Stimulated activated CD8-positive, alpha-beta memory T cell treated with anti-CD3 and anti-CD28 coated beads, Interleukin-15, amount 100 ng/mL, for 48 hours (primary cell): ENCODE measurements at places on chromosomes 7 and 10.

- DNase-seq: no peak
Observed at GRCh38 chr7:2934211-2934731, 90.2 kb upstream of the GNA12 start.

DNA sequence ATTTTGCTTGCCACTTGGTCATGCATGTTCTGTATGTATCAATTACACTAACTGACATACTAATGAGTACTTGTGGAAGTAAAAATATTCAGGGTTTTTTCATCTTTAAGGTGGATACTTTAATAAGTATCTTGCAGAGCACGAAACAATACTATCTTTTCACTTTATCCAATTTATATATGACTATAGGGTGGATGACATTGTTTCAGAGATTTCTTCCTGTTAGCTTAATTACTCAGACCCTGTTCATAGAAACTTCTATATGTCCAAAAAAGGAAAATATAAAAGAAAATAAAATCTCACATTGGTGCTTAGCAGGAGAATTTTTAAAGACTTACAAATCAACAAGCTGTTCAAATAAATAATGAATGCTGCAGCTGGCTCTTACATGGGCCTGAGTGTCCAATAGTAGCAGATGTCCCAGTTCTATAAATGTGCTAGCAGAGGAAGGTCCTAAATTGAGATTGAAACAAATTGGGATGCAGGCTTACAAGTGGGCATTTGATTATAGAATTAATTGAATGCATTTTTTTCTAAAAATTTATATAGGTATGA lies 91.5 kb upstream of the THSD7A start:
- no peak for DNase-seq

DNA sequence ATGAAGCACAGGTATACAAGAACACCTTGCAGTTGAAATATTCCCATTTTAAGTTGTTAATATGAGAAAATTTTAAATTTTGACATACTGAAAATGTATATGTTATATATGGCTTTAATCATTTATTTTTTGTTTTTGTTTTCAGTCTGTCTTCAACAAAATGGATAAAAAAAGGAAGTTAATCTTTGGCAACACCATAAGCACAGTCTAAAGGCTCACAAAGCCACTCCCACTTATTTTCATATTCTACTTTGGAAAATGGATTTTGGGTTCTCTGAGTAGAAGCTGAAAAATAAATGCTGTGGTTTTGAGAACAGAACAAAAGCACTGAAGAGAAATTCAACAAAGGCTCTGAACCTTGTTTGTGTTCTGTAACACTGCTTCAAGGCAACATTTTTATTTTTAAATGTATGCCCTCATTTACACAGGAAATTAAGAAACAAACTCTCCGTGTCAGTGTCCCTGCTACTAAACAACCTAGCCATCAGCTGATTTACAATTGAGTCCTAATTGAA lies 81.3 kb upstream of the LRRN3 start:
- no peak for DNase-seq

GRCh38 chr10:110411047-110411410 lies 86.7 kb upstream of the DUSP5 start:
- DNase-seq: no peak

DNA sequence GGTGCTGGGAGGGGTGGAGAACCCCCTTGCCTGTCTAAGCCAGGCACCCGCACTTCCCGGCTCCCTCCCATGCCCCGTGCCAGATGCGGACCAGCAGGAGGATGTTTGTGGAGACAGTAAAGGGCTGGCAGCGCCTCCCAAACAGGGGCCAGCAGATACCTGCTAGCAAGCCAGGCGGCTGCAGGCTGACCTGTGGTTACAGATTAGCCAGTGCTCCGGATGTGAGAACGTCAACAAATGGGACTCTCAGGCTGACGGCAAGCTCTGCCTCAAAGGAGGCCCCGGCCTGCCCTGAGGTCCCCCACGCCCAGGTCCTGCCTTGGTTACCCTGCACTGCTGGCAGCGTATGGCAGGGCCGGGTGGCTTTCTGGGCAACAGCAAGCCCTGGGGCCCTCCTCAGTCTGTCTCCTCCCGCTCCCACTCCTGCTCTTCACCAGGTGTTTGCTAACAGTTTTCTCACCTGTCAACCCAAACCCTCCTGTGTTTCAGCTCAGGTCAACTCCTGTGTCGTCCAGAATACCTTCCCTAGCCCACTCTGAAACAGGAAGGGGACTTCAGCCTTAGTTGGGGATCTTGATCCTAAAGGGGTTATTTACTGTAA lies 85.4 kb downstream of the NEURL1 start:
- DNase-seq: no peak

DNA sequence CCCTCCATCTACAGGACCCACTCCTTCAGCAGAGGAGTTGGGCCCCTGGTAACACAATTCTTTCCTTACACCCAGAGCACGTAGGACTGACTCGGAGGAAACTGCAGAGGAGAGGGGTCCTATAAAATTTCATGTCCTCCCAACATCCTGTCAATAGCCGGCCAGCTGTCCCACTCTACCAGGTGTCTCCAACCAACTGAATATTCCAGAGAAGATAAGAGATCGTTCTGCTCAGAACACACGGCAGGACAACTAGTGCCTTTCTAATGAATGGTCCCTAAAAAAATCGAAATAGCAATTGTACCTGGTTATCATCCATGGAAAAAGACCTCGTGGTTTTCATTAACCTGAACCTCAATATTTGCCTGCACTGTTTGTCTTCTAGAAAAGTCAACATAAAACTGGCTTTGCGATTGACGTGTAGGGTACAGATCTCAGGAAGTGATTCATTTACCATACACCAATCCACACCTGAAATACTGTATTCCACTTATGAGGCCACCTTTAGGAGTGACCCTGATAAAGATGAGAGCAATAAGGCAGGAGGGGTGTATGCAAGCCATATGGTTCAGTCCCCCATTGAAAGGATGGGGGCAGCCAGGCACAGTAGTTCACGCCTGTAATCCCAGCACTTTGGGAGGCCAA lies 111.7 kb downstream of the PARP12 start:
- DNase-seq: no peak

GRCh38 chr10:51000976-51001375 lies 73.3 kb upstream of the PRKG1 start:
- no peak for DNase-seq

- DNase-seq: no peak
Observed at GRCh38 chr7:30012757-30013156, 13.7 kb downstream of the FKBP14 start.

DNA sequence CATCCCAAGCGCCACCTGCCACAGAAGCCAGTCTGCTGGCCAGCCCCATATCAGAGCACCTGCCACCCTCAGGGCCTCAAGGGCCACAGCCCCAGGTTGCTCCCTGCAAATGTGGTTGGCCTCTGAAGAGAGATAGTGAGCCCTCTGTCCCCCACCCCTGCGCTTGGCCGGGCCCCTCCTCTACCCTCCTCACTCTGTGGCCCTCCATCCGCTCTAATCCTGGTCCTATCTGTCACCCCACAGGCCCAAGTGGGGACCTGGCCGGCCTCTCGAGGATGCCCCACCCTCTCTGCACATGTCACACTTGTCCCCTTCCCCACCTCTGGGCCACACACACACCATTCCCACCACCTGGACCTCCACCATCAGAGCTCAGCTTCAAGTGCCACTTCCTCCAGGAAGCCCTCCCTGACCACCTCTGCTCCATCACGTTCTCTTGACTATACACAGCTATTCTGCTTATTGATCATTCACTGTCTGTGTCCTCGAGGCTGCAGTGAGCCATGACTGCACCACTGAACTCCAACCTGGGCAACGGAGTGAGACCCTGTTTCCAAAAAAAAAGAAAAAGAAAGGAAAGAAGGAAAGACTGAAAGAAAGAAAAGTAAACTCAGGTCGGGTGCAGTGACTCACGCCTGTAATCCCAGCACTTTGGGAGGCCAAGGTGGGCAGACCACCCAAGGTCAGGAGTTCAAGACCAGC lies 42.4 kb downstream of the TNRC18 start:
- DNase-seq: no peak

DNA sequence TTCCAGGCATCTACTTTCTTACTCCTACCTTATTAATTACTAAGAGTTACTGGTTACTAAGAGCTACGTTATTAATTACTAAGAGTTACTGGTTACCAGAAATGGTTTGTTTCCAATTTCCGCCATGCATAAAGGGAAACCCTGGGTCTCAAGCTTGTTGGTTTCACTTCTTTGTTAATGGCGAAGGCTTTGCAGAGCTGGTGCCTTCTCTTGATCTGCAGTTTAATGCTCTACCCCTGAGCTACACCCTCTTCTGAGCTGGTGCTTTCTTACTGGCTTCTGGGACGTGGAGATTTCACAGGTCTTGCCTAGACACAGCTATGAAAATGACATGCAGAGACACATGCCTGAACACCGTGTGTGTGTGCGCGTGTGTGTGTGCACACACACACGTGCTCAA lies 560 bp downstream of the CPA4 start:
- DNase-seq: no peak

GRCh38 chr10:70340137-70340536 lies 42.3 kb downstream of the LRRC20 start:
- DNase-seq: no peak

DNA sequence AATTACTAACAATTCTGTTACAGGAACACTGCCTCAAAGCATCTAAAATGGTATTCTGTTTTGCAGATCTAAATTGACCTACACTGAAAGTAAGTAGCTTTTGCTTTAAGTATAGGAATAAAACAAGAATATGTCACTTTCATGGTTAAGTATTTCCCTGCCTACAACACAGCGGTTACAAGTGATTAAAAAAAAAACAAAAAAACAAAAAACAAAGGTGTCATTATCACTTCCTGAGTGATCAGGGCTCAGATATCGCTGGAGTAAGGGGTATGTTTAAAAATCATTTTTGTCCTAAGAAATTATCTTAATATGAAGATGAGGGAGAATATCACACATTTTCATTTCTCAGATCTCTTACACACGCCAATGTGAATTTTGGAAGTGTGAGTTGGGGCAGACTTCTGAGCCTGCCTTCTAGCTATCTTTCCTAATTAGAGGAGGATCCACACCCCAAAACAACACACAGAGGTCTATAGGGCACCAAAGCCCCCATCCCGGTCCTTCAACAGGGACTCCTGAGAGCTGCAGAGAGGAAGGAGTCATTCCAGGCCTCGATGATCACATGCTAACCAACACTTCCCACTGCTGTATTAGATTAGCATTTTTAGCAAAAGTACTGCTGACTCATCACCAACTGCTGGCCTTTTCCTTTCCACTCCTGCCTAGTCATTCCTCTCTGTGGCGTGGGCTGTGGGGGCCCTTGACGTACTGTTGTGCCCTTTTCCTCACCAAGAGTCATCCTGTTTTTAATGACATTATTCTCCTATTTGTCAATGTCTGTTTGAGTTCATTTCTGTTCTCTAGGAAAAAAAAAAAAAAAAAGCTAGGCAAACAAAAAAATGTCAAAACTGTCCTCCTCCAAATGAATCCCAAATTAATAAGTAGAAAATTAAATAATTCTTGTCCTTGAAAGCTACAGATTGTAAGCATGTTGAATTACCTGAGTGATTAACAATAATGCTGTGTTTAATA lies 31.2 kb downstream of the PRTFDC1 start:
- DNase-seq: peak; percentile 73

GRCh38 chr7:50711271-50712175 lies 71.2 kb downstream of the GRB10 start:
- no peak for DNase-seq

DNA sequence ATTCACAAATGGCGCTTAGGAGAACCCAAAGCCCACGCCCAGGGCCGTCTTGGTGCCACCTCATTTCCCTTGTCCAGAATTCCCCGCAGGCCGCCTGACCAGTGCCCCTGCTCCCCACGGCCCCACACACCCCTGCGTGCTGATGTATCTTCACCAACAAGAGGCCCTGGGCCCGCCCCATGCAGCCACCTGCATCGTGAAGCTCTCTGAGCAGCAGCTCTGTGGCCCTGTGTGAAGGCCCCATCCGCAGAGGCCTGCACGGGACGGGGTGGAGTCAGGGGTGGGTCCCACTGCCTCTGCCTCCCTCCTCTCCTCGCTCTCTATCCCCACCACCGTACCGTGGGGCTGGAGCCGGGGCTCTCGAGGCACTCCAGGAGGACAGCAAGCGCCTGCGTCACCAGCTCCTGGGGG lies 14.7 kb downstream of the BRAT1 start:
- DNase-seq: no peak

DNA sequence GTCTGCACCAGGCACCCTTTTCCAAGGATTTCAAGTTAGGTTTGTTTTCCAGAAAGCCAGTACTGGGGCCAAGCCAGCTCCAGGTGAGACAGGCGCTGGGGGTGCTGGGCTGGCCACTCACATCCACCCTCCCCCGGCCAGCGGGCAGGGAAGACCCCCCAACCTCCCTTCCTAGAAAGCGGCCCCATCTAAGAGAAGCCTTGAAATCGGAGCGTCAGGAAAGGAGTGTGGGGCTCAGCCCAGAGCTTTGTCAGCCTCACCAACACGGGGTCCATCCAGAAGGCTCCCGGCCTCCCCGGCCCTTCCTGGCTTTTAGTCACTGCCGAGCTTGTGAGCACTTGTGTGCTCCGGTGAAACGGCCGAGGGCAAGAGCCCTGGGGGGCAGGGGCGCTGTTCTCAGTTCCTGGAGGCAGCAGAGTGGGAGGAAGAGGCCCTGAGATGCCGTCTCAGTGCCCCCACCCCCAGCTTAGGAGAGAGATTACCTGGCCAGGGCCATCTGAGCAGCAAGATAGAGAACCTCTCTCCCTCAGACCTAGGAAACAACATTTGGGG lies 39.6 kb downstream of the PDGFA start:
- DNase-seq: no peak

DNA sequence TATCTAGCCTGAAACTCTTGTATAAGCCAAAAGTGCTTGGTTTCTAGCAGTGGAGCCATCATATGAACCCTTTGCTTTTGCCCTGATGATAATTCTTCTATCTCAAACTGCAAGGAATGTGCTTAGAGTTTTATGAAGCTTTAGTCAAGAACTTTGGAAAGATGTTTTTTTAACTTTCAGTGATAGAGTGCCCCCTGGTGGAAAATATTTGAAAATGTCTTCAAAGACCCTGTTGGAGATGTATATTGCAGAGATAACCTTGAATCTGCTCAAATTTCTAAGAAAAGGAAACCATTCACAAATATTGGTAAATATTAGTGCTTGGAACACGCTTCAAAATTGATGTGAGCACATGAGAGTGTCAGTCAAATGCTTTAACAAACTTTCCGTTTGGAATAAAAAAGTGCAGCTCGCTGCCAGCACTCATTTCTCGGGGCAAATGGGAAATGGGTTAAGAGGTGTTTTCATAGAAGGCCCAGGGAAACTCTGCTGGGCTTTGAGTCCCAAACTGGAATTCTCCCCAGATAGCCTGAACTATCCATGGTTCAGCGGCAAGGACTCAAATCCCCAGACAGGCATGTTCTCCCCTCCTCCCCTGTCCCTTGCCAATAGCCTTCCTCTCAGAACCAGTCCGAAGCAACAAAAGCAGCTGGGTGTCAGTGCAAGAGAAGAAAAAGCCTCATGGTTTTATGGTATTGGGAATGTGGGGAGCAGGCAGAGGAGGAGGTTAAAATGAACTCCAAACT lies 129.3 kb downstream of the MYOF start:
- DNase-seq: no peak

GRCh38 chr10:113397047-113397446 lies 155.8 kb upstream of the HABP2 start:
- DNase-seq: no peak

- DNase-seq: no peak
Observed at GRCh38 chr10:91307489-91307888, 87.0 kb downstream of the PCGF5 start.

GRCh38 chr7:139118234-139118804 lies 8.8 kb upstream of the ZC3HAV1 start:
- no peak for DNase-seq

- no peak for DNase-seq
Observed at GRCh38 chr10:131127610-131128009, 183.9 kb downstream of the TCERG1L start.
